ENCODE measurements at places on chromosomes 5 and 9.

- DNase-seq = no peak
Observed at GRCh38 chr5:33195431-33196165, 245.2 kb upstream of the TARS1 start.

DNA sequence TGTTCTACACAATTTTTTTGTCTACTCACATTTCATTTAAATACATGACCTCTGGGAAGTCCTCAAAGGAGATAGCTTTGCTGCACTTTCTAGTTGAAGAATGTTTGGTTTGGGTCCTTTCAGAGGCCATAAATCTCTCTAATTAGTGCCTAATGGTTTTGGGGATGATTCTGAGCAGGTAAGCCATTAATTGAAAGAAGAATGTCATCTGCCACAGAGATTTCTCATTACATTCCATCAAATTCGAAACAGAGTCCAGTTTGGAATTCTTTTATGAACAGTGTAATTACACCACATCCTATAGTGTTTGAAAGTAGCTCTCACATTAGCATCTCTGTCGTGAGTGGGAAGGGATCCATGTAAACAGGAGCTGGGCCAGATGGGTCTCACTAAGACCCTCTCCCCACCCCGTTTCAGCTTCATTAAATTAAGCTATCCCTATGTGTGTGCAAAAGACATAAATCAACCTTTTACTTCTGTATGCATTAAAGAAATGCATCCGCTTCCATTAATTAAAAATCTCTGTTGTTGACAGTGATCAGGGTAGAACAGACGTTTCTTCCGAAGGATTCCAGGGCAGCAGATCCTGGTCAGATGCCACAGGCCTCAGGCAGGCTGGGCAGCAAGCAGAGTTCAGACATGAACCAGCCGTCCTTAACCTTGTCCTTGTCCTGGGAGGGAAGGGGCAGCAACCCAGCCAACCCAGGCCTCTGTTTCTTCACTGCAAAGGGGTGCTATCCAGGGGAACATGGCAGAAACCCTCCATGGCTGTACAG is 99.8 kb upstream of the MAP1B start:
- no peak for DNase-seq

- DNase-seq = no peak
Observed at GRCh38 chr9:114000671-114001409, 77.3 kb downstream of the AMBP start.

DNA sequence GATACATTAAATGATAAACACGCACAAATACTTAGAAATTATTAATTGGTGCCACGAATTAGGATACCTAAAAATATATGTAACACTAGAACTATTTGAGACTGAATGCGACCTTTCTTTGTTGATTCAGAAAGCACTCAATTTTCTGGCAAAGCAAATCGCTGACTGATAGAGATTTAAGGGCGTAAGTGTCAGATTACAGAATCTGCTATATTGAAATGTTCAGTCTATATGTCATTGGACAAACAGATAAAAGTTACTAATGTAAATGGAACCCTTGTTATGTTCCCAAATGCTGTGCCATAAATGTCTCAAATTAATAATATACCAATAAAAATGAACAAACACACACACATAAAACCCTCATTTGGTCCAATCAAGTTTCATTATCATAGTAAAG is 137.9 kb downstream of the MPDZ start:
- no peak for DNase-seq

DNA sequence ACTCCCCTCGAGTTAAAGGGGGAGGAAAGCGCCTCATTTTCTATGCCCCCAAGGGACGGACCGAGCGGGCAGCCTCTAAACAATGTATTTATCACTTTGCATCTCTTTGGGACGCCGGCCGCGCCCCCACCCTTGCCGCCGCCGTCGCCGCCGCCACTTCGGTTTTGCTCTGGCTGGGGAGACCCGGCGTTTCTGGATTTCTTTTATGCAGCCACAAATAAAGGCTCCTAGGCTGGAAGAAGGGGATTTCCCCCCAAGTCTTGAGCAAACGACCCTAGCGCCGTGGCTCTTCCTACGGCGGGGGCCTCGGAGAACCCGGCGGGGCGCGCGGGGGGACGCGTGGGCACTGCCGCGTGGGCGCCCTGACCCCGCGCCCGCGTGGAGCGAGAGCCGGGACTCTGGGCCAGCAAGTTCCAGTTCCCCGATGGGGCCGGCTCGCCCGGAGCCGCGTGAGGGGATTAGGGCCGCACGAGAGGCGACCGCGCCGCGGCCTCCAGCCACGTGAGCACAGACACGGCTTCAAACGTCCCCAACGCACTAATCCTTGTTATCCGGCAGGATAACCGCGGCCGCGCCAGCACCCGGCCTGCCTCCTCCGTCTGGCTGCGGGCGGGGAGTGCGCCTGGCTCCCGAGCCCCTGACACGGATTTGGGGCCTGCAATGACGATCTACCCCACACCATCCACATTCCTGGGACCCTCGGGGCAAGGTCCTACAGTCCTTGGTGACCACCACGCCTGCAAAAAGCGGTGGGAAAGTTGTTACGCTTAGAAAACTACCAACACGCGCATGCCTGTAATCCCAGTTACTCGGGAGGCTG is 7.9 kb upstream of the NEUROG1 start:
- DNase-seq = no peak

GRCh38 chr5:103526164-103526915 is 36.2 kb downstream of the NUDT12 start:
- DNase-seq = no peak

GRCh38 chr5:59795141-59795540 is 98.4 kb downstream of the PDE4D start:
- no peak for DNase-seq

- DNase-seq = no peak
Observed at GRCh38 chr5:119930490-119930889, 301.1 kb downstream of the FAM170A start.

DNA sequence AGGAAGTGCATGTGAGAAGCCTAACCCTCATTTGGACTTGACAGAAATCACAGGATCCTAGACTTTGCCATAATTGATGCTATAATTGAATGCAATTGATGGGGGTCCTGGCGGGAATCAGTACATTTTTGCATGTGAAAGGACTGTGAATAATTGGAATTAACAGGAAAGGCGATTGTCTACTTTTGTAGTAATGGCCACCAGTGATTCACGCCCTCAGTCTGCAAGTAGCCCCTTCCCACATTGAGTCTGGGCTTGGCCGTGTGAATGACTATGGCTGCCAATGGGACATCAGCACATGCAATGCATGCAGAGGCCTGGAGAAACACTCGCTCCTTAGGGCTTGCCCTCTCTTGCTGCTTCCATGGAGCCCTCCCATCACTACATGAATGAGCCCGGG is 107.8 kb upstream of the OSMR start:
- DNase-seq = no peak

GRCh38 chr5:126044111-126044668 is 379.0 kb upstream of the GRAMD2B start:
- no peak for DNase-seq

DNA sequence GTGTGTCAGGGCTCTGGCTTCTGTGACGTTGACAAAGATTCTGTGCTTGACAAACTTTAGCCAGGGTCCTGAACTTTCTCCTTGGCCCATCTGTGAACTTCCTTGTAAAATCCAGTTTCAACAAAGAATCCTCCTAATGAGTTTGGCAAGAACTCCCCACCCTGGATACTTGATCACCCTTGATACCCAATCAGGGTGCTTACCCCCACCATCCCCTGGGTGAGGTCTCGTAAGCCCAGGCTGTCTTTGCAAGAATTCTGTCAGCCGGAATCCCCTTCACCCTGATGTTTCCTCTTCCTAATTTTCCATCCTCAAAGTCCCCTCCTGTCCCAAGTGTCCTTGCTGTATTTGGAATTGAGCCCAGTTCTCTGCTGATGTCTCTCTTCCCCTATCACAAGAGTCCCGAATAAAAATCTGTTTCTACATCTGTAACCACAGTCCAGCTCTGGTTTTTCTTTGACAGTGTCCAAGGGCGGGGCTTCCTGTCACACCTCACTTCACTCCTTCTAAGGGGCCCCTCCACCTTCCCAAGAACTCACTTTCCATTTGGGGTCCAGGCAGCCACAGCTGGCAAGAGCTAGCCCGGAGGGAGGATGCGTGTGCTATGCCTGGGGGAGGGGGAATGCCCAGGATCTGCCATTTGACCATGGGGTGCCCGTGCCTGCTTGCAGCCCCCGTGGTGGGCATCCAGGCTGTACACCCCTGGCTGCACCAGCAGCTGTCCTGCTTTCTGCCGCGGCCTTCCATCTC is 2.7 kb upstream of the CARD19 start:
- DNase-seq = no peak

Data from stimulated activated CD4-positive, alpha-beta T cell treated with anti-CD3 and anti-CD28 coated beads, TNF-alpha, amount 100 ng/mL, for 1 hour (primary cell).